ENCODE measurements at places on chromosomes 12 and 14.

GRCh38 chr12:57112492-57113294 lies 1.5 kb upstream of the STAT6 start:
- no peak for DNase-seq

DNA sequence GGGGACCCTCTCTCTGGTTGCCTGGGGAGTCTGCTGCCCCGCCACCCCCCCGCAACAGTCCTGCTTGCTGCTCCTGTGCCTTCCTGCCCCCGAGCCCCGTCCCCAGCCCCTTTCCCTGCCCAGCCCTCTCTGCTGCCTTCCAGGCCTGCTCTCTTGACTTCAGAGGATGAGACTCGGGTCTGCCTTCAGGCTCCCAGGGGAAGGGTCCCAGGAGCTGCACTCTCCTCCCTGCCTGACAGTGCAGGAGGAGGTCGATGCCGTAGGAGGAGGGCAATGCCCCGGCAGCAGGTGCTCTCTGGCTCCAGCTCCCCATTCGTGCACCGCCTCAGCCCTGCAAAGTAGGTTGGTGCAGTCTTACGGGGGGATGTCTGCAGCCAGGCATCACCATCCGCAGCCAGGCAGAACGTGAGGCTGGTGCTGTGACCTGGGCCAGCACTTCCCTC lies 185.1 kb upstream of the C14orf180 start:
- DNase-seq: no peak

DNA sequence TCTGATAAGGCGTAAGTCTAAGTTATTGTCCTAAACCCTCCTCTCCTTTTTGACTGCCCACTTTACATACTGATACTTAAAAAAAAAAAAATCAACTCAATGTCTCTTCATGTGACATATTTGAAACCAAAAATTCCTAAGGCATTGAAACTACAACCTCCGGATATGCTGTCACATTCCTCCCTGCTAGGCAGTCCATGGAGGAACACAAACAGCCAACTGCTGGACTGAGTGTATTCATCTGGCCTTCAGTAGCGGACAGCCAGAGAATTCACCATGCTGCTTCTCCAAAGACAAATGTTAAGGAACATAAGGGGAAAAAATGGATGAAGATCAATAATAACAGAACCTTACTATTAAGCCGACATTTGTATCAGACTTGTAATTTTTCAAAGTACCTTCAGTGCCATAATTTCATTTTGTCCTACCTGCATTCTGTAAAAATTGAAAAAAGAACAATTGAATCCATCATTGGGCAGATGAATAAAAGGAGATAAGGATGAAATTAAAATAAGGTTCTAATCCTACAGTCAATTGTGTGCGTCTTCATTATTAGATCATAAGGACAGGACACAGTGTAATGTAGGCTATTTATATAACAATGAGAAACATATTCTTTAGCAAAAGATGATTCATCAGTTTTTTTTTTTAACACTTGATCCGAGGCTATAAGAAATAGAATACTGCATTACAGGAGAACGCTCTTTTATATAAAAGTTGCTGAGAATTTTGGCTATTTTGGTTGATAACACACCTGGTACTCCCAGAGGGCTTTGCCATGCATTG lies 12.2 kb downstream of the RERG start:
- DNase-seq: no peak

GRCh38 chr12:104182144-104182543 lies 33.4 kb upstream of the TXNRD1 start:
- DNase-seq: no peak

- no peak for DNase-seq
Measured at GRCh38 chr14:59534361-59534987, 42.1 kb downstream of the CCDC175 start.

DNA sequence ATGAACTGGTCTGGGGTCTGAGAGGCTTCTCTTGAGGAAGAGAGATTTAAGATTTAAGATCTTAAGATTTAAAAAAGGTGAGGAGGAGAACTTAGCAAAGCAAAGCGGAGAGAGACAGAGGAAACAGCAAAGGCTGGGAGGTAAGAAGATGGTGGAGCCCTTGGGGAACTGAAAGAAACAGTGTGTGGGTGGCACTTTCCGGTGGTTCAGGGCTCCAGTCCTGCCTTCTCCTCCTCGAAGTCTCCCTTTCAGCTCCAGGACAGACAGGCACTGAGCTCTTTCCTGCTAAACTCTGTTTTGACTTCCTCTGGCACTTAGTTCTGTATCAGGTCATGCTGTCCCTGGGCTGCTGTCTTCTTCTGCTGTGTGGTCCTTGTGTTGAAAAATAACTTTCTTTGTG lies 298.7 kb upstream of the SRRM4 start:
- no peak for DNase-seq

DNA sequence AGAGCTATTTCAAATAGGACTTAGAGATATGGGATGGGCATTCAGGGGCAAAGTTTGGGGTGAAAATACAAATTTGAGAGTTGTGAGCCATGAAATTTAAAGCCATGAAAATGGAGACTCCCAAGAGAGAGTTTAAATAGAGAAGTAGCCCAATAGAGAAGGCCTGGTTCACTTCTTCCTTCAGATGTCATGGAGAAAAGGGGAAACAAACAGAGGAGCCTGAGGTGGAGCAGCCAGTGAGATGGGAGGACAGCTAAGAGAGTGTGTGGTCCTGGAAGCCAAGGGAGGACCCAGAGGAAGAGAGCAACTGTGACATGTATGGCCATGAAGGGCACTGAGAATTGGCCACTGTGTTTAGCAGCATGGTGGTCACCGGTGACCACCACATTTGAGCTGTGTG lies 12.3 kb upstream of the DYNLL1 start:
- DNase-seq: no peak

DNA sequence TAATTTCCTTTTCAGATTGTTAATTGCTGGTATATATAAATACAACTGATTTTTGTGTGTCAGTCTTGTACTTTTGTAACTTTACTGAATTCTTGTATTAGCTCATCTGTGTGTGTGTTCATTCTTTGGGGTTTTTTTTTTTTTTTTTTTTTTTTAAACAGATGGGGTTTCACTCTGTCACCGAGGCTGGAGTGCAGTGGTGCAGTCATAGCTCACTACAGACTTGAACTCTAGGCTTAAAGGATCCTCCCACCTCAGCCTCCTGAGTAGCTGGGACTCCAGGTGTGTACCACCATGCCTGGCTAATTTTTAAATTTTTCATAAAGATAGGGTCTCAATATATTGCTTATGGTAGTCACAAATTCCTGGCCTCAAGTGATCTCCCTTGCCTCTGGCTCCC lies 68.0 kb downstream of the WNK1 start:
- DNase-seq: no peak

- DNase-seq: no peak
Measured at GRCh38 chr12:88854260-88854659, 274.0 kb upstream of the KITLG start.

DNA sequence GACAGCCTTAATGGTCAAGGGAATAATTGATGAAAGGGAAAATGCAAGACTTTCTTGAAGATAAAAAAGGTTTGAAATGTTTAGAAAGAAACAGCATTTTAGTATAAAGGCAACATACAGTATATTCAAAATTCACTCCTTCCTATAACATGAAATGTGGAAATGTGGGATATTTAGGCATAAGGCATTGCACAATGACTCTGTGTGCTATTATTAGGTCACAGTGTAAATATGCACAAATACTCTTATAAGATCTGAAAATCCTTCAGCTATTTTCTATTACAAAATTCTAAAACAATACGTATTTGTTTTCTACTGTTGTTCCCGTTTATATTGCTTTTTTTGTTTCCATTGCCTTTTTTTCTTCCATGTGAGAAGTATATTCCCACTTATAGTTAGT lies 127.7 kb downstream of the SLC16A7 start:
- no peak for DNase-seq

DNA sequence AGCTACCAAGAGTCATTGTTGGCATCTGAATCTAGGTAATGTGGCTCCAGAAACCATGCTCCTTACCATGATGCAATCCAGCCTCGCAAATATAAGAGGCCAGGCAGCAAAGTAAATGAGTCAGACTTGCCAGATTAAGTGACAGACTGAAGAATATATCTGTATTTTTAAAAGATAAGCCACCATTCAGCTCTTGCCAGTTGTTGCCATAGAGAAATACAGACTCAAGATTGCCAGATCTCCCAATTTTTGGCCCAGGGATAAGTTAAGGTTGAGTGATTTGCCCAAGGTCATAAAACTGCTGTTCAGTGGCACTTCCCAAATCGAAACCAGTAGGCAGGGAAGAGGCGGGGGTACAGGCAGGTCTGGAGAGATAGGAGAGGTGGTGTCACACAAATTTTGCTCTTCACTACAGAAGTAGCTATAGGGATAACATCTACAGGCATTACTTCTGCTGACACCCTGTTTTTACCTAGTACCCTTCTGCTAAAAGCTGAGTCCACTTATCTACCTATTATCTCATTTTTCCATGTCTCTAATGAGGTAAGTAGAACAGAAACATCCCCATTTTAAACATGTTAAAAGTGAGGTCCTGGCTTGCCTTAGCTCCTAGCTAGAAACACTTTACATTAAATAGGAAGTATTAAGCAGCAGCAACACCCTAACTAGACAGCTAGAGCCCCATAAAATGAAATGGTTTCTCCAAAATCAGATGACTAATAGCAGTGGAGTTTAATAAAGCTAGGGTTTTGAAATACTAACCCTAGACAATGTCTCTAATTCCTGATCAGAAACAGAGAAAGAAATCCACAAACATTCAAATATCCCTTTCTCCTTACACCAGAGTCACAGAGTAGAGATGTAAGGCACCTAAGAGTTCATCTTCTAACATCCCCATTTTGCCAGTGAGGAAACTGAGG lies 19.5 kb downstream of the DCAF5 start:
- no peak for DNase-seq

- DNase-seq: no peak
Measured at GRCh38 chr14:56487090-56487667, 92.4 kb upstream of the TMEM260 start.

DNA sequence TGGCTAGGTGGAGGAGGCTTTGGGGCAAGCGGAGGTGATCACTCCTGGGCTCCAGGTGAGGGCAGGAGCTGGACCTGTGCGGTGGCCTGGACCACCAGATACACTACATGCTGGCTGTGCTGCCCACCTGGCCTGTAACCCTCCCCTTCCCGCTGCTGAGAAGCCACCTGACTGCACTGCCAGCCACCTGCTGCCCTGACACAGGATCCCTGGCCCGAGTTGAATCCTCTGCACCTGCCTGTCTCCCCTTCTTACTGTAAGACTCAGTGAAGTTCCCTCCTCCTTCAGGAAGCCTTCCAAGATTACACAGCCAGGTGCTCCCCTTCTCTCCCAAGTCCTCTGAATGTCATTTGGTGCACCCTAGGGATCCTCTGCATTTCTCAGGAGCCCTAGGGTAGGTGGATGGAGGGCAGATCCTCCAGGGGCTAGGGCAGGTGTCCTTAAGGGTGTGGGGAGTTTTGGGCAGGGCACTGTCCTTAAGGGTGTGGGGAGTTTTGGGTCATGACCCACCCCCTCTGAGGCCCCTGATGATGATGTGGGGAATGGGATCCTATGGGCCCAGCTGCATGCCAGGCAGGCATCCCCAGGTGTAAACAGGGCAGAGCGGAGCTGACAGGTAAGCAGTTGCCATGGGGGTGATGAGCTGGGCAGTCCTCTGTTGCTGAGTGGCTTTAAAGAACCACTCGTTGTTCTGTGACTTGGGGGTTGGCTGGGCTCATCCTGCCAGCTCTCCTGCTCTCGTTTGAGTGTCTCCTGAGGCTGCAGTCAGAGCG lies 6.7 kb upstream of the MTA1 start:
- DNase-seq: no peak

GRCh38 chr12:65829716-65830115 lies 5.4 kb downstream of the HMGA2 start:
- no peak for DNase-seq

DNA sequence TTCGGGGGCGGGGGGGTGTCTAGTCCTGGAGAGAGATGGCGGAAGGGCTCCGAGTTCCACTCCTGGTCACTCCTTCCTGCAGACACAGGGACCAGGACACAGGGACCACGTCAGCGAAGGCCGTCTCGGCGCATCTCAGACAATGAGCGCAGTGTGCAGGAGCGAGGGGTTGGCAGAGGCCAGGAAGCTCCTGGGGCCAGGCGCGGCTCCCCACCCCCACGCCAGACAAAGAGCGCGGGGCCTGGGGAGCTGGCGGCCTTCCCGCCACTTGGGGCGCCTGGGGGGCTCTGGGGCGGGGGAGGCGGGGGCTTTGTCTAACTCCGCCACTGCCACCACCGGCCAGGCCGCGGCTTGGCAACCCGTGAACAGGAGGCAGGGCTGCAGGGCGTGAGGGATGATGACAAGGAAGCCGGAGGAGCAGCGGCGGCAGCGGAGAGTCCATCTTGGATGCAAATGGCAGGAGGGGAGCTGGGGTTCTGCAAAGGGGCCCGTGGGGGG lies 2.2 kb downstream of the CDK2AP1 start:
- no peak for DNase-seq

DNA sequence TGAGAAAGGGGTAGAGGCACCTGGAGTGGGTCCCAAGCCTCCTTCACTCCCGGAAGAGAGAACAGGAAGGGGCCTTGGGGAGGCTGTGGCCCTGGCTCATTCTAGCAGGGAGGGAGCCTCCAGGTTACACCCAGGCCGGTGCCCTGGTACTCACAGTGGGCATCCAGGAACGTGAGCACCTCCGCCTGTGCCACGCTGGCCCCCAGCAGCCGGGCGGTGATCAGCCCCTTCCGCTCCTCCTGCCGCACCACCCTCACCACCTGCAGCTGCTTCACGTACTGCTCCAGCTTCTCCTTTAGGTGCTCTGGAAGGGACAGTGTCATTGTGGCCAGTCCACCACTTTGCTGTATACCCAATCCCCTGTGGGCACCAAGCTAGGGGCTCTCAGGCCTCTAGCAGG lies 18.8 kb upstream of the CELA1 start:
- no peak for DNase-seq

- no peak for DNase-seq
Measured at GRCh38 chr12:128267131-128267622, at the start of gene TMEM132C. Gene TMEM132C, plus strand, starts transcription at chr12:128267170. Its CDS starts 233 bp downstream, at chr12:128267403.

- DNase-seq: no peak
Measured at GRCh38 chr14:102452302-102452701, 57.3 kb downstream of the ANKRD9 start.

DNA sequence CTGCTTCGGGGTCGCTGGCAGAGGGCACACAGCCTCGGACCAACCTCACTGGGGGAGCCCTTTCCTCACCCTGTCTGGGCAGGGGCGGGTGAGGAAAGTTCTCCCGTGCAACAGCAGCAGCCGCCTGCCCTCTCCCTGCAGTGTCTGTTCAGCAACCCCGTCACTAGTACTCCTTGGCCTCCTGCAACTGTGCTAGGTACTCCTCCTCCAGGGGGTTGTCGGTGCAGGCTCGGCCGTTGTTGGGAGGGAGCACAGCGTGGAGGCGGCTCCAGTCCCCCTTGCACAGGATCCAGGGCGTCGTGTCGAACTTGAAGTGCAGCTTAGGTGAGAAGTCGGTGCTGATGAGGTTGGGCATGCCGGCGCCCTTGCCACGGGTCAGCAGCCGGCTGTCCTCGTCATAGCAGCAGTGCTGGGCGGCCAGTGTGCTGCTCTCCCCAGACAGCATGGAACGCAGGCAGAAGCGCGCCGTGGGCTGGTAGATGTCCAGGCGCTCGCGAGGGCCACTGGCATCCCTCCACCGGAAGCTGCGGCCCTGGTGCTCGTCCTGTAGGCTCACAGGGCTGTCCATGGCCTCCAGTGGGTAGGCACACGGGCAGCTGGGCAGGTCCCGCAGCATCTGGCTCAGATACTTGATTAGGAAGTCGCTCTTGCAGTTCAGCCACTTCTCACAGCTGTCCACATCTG lies 17.7 kb downstream of the AHSA1 start:
- no peak for DNase-seq
